Activated naive CD8-positive, alpha-beta T cell treated with anti-CD3 and anti-CD28 coated beads, Interleukin-2, amount 50 U/mL, for 24 hours (primary cell): ENCODE measurements at places on chromosomes 11 and 22.

- peak overlapping the region; percentile 88 for H3K4me3 ChIP-seq
- peaks cover 31% of the 10 kb centered on the region for H3K36me3 ChIP-seq
- peaks cover 49% of the 10 kb centered on the region for H3K4me1 ChIP-seq
- H3K27ac ChIP-seq = peak overlapping the region; percentile 82
- DNase-seq = peak; percentile 85
These were observed 648 bp downstream of the FOSL1 start for GRCh38 chr11:65899356-65900124.

DNA sequence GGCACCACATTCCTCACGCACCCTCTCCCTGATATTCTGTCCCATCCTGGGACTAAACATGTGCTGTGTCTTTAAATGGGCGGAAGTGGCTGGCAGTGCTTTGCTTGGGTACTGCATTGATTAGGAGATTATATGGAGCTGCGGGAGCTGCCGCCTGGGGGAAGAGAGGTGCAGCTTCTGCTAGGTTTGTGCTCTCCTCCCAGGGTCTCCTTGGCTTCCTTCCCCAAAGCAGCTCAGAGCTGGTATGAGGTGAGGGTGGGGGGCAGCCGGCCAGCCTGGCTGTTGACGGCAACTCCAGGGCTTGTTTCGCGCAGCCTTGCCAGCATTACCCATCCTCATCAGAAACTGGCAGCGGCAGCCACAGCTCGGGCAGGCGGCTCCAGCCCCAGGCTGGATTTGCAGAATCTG lies 95.4 kb downstream of the GRAMD1B start:
- no peaks in the 10 kb centered on the region for H3K36me3 ChIP-seq
- no peak for DNase-seq
- H3K27me3 ChIP-seq = no peaks in the 10 kb centered on the region
- H3K4me3 ChIP-seq = no peak overlapping the region

DNA sequence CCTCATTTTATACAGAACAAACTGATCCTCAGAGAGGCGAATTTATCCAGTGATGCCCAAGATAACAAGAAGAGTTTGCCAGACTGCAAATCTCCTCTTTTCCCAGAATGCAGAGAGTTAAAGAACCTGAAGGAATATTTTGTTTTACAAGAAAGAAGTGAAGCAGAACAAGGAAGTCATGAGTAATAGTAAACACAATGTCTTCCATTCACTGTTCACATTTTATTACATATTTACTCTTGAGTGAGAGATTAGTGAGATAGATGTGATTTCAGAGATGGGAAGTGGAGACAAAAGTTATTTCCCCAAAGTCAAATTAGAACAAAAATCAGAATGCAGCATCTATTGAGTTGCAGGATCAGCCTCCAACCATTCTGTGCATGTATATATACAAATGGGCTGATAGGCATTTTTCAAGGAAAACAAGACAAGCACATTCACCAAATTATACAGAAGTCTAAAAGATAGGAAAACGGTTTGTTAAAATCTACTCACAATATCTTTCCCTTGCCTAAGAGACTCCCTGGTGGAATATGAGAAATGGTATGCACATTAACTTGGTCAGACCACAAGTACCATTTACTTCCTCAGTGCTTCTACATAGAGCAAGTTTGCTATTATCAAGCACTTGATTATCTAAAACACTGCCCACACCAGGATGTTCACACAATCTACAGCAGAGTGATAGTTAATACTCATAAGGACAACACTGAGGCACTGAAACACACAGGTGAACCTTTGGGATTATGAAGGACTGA lies 12.0 kb downstream of the GUCY1A2 start:
- H3K4me1 ChIP-seq = no peaks in the 10 kb centered on the region
- H3K27ac ChIP-seq = no peak overlapping the region
- no peak overlapping the region for H3K4me3 ChIP-seq
- no peaks in the 10 kb centered on the region for H3K27me3 ChIP-seq
- no peak for DNase-seq

GRCh38 chr11:80822308-80822707 lies 1381.5 kb upstream of the TENM4 start:
- H3K27ac ChIP-seq = no peak overlapping the region
- DNase-seq = no peak
- H3K27me3 ChIP-seq = no peaks in the 10 kb centered on the region
- no peaks in the 10 kb centered on the region for H3K4me1 ChIP-seq

DNA sequence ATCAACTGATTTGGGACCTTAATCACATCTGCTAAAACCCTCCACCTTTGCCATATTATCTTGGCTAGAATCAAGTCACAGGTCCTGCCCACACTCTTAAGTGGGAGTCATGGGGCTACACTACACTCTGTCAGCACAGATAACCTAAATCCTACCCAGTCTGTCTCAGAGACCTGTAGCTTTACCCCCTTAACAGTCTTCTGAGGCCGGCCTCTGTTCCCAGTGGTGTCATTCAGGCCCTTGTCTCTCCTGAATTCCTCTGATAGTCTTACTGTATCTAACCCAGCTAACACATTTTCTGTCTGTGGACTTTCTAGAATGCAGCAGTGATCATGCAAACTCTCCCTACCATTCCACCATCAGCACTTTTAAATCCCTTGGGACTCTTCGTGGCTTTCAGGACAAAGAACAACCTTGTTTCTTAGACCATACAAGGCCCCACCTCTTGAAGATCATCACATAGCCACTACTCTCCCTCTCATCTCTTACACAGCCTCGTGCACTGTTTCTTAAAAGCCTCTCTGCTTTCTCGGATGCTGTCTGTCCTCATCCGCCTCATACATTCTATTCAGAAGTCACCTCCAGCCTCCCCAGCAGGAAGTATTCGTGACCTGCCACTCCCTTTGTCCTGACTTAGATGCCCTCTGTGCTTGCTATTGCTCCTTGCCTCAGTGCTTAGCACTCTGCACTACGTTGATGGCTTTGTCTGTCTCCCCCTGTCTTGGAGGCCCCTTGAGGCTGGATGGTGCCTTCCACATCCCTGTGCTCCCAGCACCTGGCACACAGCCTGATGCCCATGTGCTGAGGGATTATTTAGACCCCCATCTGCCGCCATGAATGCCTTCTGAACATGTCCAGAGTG lies 57.9 kb downstream of the PANX1 start:
- H3K36me3 ChIP-seq = peaks cover 5% of the 10 kb centered on the region
- peaks cover 4% of the 10 kb centered on the region for H3K4me1 ChIP-seq
- no peak overlapping the region for H3K27ac ChIP-seq
- H3K4me3 ChIP-seq = no peak overlapping the region
- no peak for DNase-seq

DNA sequence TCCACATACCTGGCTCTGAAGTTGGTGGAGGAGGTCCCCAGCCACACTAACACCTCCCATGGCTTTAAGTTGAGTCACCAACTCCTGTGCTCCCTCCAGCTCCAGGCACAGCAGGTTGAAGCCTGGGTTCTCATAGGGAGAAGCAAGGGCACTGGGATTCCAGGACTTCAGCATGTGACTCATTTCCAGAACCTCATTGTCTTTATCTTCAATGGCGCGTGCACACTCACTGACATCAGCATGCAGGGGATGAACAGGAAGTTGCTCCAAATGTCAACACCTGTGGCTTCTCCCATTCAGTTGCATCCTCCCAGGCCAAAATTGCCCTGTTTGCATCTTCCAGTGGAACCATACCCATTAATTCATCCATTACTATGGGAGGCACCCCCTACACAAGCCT lies 5.8 kb upstream of the UBQLNL start:
- no peak overlapping the region for H3K27ac ChIP-seq
- no peak for DNase-seq
- no peaks in the 10 kb centered on the region for H3K4me1 ChIP-seq
- H3K4me3 ChIP-seq = no peak overlapping the region
- no peaks in the 10 kb centered on the region for H3K27me3 ChIP-seq

DNA sequence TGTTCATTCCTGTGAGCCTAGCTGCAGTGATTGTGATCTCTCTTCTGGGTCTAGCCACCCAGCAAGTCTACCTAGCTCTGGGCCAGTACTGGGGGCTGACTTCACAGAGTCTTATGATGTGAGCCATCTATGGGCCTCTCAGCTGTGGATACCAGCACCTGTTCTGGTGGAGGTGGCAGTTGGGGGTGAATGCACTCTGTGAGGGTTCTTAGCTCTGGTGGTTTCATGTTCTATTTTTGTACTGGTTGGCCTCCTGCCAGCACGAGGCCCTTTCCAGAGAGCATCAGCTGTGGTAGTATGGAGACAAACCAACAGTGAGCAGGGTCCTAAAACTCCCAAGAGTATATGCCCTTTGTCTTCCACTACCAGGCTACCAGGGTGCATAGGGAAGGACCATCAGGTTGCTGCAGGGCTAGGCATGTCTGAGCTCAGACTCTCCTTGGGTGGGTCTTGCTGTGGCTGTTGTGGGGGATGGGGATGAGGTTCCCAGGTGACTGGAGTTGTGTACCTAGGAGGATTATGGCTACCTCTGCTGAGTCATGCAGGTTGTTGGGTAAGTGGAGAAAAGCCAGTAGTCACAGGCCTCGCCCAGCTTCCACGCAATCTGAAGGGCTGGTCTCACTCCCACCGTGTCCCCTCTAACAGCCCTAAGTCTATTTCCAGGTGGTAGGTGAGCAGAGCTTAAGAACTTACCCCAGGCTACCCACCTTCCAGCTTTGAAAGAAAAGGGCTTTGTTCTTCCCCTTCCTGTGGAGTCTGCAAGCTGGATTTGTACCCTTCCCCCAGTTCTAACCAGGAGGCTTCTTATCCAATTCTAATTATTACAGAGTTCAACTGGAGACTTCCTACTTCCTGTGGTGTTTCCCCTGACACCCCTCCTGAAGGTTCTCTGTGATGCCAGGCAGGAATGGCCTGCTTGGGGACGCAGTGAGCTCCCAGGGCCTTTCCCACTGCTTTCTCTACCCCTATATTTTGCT lies 250.7 kb downstream of the LUZP2 start:
- no peak overlapping the region for H3K4me3 ChIP-seq
- no peak overlapping the region for H3K27ac ChIP-seq
- H3K4me1 ChIP-seq = peaks cover 6% of the 10 kb centered on the region
- no peaks in the 10 kb centered on the region for H3K27me3 ChIP-seq

- peak; percentile 79 for DNase-seq
- H3K36me3 ChIP-seq = no peaks in the 10 kb centered on the region
- H3K27ac ChIP-seq = no peak overlapping the region
- H3K4me3 ChIP-seq = no peak overlapping the region
- peaks cover 10% of the 10 kb centered on the region for H3K27me3 ChIP-seq
These were observed 53.8 kb downstream of the ST14 start for GRCh38 chr11:130213143-130213978.

GRCh38 chr11:111039982-111040381 lies 205.5 kb upstream of the POU2AF2 start:
- H3K4me1 ChIP-seq = no peaks in the 10 kb centered on the region
- no peak overlapping the region for H3K4me3 ChIP-seq
- no peak for DNase-seq
- no peak overlapping the region for H3K27ac ChIP-seq
- H3K36me3 ChIP-seq = no peaks in the 10 kb centered on the region
- H3K27me3 ChIP-seq = peaks cover 3% of the 10 kb centered on the region

DNA sequence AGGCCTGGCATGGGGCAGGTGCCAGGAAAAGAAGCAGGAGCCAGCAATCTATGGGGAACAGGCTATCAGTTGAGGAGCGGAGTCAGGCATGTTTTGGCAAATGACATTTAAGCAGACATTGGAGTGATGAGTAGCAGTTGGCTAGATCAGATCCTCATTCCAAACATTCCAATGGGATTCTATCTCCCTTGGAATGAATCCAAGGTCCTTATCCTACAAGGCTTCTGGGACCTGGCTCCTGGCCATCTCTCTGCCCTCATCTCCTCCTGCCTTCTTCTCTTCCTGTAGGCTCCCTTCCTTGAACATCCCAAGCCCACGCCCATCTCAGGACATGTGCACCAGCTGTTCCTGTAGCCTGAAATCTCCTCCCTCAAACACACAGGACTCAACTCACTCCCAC lies 1074.5 kb downstream of the TBC1D22A start:
- H3K4me3 ChIP-seq = no peak overlapping the region
- no peaks in the 10 kb centered on the region for H3K36me3 ChIP-seq
- DNase-seq = no peak
- H3K27me3 ChIP-seq = peaks cover 22% of the 10 kb centered on the region
- peaks cover 7% of the 10 kb centered on the region for H3K4me1 ChIP-seq
- no peak overlapping the region for H3K27ac ChIP-seq
